ENCODE measurements at places on chromosomes 4 and X. TPM values are rescaled to one million over a fixed set of nuclear protein-coding genes. Genes with fewer than 3 reads are reported as not detected.

DNA sequence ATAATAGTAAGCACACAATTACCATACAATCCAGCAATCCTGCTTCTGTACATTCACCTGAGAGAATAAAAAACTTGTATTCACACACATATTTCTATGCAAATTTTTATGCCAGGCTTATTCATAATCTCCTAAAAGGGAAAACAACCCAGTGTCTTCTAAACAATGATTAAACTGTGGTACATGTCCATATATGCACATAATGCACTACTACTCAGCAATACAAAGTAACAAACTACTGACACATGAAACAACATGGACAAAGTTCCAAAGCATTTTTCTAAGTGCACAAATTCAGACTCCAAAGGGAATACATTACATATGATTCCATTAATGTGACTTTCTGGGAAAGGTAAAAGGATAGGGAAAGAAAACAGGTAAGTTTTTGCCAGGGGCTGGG is 18.0 kb upstream of the FMR1 start:
- H3K27ac ChIP-seq, result no peak overlapping the region
- no peaks in the 10 kb centered on the region for H3K36me3 ChIP-seq
- H3K27me3 ChIP-seq, result no peaks in the 10 kb centered on the region
- no peaks in the 10 kb centered on the region for H3K4me1 ChIP-seq
- H3K4me3 ChIP-seq, result no peak overlapping the region
- DNase-seq, result no peak

The SYP gene
- 7.4 TPM for total RNA-seq

DNA sequence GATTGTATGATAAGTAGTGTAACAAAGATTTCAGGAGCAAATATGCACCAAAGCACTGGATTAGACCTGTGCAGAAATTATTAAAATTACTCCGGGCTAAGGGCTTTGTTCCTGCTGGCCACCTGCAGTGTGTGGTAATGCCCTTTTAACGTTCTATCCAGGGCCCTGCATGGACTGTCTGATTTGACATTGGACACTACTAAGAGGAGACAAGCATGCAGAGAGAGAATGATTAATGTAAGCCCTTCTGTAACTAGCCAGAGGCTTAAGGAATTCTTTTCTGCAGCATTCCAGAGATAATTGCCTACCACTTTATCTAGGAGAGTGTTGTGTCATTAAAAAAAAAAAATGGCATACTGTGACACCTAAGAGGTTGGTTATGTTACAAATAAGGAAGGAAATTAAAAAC is 117.0 kb downstream of the PCDH7 start:
- no peak for DNase-seq
- no peaks in the 10 kb centered on the region for H3K36me3 ChIP-seq
- no peak overlapping the region for H3K27ac ChIP-seq
- no peak overlapping the region for H3K4me3 ChIP-seq
- no peaks in the 10 kb centered on the region for H3K4me1 ChIP-seq

GRCh38 chrX:48025561-48025960 is 18.8 kb downstream of the SPACA5 start:
- no peaks in the 10 kb centered on the region for H3K4me1 ChIP-seq
- peak; percentile 57 for DNase-seq
- H3K27me3 ChIP-seq, result no peaks in the 10 kb centered on the region
- H3K4me3 ChIP-seq, result no peak overlapping the region

The CABS1 gene
- total RNA-seq, result not detected

DNA sequence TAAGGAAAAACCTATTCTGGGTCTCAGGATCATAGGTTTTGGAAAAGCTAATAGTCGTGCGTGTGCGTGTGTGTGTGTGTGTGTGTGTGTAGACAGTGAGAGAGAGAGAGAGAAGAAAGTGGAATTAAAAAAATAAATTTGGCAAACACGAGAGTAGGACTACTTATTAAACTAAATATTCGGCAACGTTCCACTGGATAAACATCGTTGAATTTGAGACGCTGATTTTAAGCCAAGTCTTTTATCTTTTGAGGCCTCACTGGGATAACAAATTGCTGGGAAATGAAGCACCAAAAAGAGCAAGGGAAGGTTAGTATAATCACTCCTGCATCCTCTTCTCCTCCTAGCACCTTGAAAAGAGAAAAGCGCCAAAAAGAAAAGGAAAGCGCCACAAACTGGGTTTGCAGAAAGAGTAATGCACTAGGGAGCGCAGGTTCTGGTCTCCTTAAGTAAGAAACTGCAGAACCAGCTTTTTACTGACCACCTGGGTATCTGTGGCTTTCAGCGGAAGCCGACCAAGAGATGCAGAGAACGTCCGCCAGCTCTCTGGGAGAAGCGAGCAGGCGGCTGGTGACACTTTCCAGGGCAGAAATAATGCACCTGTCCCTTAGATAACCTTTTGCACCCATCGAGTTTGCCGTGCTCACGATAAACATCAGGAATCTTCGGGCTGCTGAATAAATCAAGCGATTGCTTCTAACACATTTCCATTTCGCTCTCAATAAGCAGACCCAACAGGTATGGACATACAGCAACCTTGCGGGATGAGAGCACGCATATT is 3.4 kb downstream of the ATOH1 start:
- H3K27ac ChIP-seq, result peak overlapping the region; percentile 37
- H3K27me3 ChIP-seq, result peaks cover 42% of the 10 kb centered on the region
- no peaks in the 10 kb centered on the region for H3K36me3 ChIP-seq
- DNase-seq, result peak; percentile 32

The CCDC158 gene
- total RNA-seq, result not detected

The SSX2 gene
- total RNA-seq, result not detected

DNA sequence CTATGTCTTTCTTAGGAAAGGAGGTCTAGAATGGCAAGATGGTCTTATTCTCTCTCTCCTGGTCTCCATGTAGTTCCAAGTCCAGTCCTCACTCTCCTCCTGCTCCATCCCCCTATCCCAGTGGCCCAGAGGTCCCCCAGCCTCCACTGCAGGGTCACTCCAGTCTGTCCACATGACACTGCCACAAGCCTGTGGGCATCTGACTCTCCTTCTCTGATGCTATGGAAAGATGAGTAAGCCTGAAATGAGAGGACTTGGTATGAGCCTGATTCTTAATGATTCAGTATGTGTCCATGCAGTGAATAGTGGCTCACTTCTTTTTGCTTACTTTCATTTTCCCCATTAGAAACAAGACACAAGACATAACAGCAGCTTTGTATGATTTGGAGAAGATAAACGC is 516.8 kb upstream of the ADGRL3 start:
- H3K27ac ChIP-seq, result no peak overlapping the region
- no peak for DNase-seq
- no peak overlapping the region for H3K4me3 ChIP-seq
- no peaks in the 10 kb centered on the region for H3K4me1 ChIP-seq
- H3K36me3 ChIP-seq, result no peaks in the 10 kb centered on the region
- H3K27me3 ChIP-seq, result no peaks in the 10 kb centered on the region

The NDP gene
- 0.16 TPM for total RNA-seq

GRCh38 chr4:7285244-7286094 is 93.1 kb downstream of the SORCS2 start:
- no peak overlapping the region for H3K27ac ChIP-seq
- no peak overlapping the region for H3K4me3 ChIP-seq
- no peaks in the 10 kb centered on the region for H3K27me3 ChIP-seq
- no peak for DNase-seq

DNA sequence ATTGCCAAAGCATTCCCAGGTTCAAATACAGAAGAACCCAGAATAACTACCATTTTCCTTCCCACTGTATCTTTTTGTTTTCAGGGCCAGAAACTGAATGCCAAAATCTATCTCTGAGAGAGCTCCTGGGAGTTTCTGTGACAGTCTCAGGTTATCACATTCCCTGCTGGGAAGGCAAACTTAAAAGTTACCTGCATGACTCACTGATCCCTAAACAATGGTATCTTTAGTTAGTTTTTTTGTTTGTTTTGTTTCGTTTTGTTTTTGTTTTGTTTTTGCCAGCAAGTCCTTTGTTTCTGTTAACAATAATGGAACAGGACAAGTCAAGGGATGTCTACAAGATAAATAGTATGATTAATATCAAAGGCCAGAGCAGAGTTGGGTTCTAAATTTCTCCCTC is 34.3 kb downstream of the PAPSS1 start:
- H3K27me3 ChIP-seq, result no peaks in the 10 kb centered on the region
- no peaks in the 10 kb centered on the region for H3K4me1 ChIP-seq
- H3K27ac ChIP-seq, result no peak overlapping the region
- no peak overlapping the region for H3K4me3 ChIP-seq
- H3K36me3 ChIP-seq, result no peaks in the 10 kb centered on the region

GRCh38 chr4:77310931-77311330 is 153.9 kb downstream of the CCNG2 start:
- no peaks in the 10 kb centered on the region for H3K4me1 ChIP-seq
- H3K27me3 ChIP-seq, result no peaks in the 10 kb centered on the region
- H3K36me3 ChIP-seq, result no peaks in the 10 kb centered on the region
- H3K27ac ChIP-seq, result no peak overlapping the region

The CHM gene
- 16.8 TPM for total RNA-seq

The GPRIN3 gene
- total RNA-seq, result 22.5 TPM

DNA sequence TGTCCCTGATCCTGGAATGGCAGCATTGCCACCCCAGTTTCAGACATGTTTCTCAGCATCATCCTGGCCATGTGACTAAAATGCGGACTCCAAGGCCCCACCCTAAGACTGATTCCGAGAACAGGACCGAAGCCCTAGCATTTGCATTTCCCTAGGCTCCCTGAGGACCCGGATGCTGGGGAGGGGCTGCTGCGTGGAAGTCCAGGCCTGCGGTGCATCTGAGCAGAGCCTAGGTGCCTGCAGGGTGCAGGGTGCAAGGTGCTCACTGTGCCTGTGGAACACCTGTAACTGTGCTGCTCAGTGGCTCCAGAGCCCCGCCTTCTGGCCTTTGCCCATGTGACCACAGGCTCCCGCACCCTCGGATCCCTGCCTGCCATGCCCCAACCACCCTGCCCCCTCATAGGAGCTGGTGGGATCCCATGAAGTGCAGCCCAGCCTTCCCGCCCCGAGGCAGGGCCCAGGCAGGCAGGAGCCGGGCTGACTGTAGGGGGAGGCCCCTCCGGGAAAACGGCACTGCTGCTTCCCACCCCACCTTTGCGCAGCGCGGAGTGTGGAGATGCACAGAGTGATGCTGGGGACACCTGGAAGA is 14.9 kb downstream of the PNMA6F start:
- H3K36me3 ChIP-seq, result no peaks in the 10 kb centered on the region
- no peak overlapping the region for H3K27ac ChIP-seq
- H3K27me3 ChIP-seq, result no peaks in the 10 kb centered on the region

The ITGB1BP2 gene
- total RNA-seq, result 2.5 TPM

- peak within 1 kb of the TSS; percentile 74 for H3K27ac ChIP-seq
- no peaks in the 10 kb centered on the region for H3K27me3 ChIP-seq
- peak; percentile 78 for DNase-seq
- peak within 1 kb of the TSS; percentile 87 for H3K4me3 ChIP-seq
Measured at GRCh38 chr4:122921971-122922876, at the start of gene NUDT6. NUDT6 (minus strand) TSS chr4:122922597; CDS start chr4:122922572, 25 bp downstream.

The RTL5 gene
- total RNA-seq, result 2.1 TPM

DNA sequence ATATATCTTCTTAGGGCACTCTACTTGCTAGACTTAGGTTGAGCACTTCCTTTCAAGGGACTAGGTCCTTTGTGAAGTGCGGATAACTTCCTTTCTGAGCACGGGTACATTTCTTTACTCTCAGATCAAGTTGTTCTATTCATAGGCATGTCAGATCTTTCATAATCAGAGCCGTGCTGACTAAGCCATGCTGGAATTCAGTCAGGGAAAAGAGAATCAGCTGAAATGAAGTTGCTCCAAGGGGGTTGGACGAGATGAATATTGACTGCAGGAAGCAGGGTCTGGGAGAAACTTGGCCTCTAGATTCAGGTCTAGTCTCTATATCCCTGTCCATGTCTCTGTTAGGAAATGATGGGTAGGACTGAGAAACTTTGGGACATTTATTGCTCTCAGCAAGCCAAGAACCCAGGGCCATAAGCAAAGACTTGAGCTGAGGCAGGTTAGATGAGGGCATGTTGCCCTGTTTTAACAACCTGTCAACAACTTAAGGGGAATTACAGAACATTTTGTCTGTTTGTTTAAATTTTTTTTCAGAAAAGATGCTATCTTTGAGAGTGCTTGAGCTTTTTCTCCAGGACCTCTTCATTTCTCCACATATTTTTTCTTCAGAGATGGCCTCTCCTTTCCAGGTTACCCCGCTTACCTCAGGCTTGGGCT is 28.3 kb downstream of the AREG start:
- no peaks in the 10 kb centered on the region for H3K27me3 ChIP-seq
- no peaks in the 10 kb centered on the region for H3K4me1 ChIP-seq
- no peaks in the 10 kb centered on the region for H3K36me3 ChIP-seq
- DNase-seq, result no peak
- no peak overlapping the region for H3K4me3 ChIP-seq

DNA sequence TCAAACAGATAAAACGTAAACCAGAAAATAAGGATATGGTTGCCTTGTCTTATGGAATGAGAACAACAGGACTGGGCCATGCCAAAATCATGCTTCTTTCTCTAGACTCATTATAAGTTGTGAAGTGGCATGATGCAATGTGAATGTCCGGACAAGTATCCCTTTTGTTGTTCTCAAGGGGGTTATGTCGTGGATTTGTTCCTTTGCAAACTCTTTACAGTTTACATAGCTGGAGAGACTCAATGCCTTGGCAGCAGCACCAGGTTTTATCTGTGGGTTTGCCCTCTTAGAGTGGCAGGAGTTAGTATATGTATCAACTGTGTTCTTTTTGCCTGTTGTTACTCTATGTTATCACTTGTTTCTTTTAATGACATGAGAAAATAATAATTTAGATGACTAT is 41.4 kb downstream of the SPRY1 start:
- H3K4me1 ChIP-seq, result no peaks in the 10 kb centered on the region
- DNase-seq, result no peak
- H3K36me3 ChIP-seq, result no peaks in the 10 kb centered on the region
- no peak overlapping the region for H3K4me3 ChIP-seq
- no peak overlapping the region for H3K27ac ChIP-seq

DNA sequence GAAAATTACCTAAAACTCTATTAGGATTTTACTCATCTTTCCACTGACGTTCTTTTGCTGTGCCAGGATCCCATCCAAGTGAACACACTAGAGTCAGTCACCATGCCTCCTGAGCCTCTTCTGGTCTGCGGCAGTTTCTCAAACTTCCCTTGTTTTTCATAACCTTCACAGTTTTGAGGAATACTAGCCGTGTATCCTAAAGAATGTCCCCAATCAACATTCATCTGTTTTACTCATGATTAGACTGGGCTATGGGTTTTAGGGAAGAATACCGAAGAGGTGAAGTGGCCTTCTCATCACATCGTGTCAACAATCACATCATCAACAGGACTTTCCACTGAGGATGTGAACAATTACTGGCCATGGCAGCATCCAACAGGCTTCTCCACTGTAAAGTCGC is 4.8 kb downstream of the LRP2BP start:
- no peaks in the 10 kb centered on the region for H3K27me3 ChIP-seq
- DNase-seq, result no peak
- no peak overlapping the region for H3K4me3 ChIP-seq
- no peaks in the 10 kb centered on the region for H3K36me3 ChIP-seq

DNA sequence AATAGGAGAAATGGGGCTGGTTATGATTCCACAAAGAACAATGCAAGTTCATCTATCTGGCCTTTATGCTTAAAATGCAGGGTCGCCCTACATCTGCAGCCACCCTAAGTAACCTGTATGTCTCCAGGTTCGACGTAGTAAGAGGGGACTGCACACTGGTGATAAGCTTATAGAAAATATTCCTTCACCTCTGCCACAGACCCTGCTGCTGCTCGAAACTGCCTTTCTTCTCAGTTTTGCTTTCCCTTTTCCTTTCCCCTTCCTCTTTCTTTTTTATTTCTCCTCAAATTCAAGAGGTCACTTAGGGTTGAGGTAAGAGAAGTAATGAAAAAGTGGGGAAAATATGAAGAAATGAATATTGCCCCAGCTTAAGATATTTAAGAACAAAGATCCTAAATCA is 123.5 kb downstream of the DCHS2 start:
- DNase-seq, result no peak
- H3K4me3 ChIP-seq, result no peak overlapping the region
- no peaks in the 10 kb centered on the region for H3K27me3 ChIP-seq
